NCI-H2081 treated with DMSO at 0.1 percent for 48 hours (cell line): ENCODE measurements at places on chromosomes 5 and 9.

GRCh38 chr5:65727491-65728156 is 5.6 kb downstream of the NLN start:
- no peak for DNase-seq

- no peak for DNase-seq
Observed at GRCh38 chr5:58456026-58456425, 3.9 kb downstream of the PLK2 start.

DNA sequence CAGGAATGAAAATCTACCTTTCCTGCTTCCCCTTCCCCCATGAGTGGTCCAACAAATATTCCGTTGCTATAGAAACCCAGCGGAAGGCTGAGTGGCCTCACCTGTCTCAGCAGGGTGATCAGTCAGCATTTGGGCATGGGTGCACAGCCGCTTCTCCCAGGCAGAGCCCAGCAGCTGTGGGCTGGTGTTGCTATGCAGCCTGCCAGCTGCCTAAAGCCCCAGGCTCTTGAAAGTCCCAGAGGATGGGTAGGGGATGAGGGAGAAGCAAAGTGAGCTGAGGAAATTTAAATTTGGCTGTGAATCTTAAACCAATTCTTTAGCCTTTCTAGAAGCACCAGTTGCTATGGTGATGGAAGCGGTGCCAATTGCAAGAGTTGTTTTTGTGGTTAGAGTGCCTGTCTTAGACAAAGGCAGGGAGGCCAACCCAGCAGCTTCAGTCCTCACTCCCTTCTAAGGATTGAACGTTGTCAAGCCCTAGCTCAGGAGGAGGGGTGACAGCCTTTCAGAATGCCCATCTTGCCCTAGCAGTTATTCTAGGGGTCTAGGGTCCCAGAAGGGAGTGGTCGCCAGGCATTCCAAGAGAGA is 151.5 kb upstream of the PITX1 start:
- DNase-seq: no peak

DNA sequence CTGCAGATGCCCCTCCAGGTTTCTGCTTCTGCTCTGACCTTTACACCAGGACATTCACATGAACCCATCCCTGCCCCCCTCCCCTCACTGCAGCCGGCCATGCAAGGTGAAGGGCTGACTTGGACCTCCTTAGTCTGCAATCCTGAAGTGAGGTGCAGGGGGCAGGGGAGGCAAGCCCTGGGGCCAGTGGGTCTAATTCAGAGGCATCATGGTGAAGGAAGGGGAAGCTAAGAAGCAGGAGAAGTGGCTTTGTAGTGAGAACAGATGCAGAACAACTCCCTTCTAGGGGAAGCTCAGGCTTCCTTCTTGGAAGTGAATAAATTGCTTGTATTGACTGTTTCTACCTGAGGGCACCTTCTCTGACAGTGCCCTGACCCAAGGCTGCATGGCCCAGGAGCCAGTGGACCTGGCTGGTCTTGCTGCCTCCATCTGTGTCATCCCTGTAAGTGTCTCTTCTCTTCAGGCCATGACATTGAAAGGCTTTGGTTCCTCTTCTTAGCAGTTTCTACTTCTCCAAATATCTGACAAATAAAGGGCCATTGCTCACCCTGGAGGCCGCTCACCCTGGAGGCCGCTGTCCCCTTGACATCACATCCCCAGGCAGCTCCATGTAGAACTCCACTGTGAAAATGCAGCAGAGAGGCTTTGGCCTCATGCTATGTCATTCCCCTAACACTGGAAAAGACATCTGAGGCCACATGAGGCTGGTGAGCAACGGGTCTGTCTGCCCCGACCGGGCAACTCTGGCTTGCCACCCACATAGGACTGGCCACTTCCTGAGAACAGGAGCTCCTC is 55.3 kb downstream of the GADD45G start:
- no peak for DNase-seq

- DNase-seq: no peak
Observed at GRCh38 chr5:141717043-141717442, 35.0 kb upstream of the ARAP3 start.

DNA sequence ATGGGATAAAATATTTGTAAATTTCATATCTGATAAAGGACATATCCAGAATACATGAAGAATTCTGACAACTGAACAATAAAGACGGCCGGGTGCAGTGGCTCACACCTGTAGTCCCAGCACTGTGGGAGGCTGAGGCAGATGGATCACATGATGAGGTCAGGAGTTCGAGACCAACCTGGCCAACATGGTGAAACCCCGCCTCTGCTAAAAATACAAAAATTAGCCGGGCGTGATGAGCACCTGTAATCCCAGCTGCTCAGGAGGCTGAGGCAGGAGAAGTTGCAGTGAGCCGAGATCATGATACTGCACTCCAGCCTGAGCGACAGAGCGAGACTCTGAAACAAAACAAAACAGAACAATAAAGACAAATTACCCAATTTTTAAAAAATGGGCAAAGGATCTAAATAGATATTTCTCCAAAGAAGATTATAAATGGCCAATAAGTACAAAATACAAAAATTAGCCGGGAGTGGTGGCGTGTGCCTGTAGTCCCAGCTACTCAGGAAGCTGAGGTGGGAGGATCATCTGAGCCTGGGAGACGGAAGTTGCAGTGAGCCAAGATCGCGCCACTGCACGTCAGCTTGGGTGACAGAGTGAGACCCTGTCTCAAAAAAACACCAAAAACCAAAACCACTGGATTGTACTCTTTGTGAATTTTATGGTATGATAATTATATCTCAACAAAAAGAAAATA is 9.6 kb upstream of the NSD1 start:
- no peak for DNase-seq

- DNase-seq: no peak
Observed at GRCh38 chr9:87259543-87260518, 237.8 kb upstream of the DAPK1 start.

- DNase-seq: no peak
Observed at GRCh38 chr5:15835514-15835913, 335.5 kb downstream of the FBXL7 start.

DNA sequence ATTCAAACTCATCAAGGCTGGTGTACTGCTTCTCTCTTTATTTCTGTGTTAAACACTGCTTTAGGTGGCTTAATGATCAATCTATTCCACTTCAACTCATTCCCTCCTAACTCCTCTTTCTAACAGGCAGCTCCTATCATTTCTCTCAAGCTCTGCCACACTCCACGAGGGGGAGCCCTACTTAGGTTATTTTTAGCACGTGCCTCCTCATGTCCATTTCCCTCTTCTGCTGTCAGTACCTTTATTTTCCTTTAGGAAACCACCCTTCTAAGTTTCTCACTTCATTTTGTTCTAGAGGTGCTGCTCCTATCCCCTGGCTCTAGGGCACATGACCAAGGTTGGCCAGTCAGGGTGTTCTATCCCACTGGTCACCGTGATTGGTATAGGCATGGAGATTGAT is 6.7 kb upstream of the BRINP1 start:
- DNase-seq: no peak

GRCh38 chr9:125748446-125749099 is 1.4 kb downstream of the PBX3 start:
- DNase-seq: no peak

GRCh38 chr5:176401281-176402205 is 13.0 kb downstream of the HIGD2A start:
- no peak for DNase-seq

DNA sequence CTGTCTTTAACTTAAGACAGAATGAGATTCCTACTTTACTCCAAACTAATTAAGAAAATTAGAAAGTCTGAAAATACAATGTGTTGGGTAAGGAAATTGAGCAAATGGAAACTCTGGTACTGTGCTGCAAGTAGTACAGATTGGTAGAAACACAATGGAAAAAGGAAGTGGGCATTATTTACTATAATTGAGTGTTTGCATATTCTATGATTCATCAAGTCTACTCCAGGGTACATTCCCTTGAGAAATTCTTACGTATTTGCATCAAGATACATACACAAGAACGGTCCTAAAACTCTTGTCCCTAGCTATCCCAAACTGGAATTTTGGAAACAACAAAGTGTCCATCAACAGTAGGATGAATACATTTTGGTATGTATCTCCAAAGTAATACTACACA is 123.5 kb upstream of the TARS1 start:
- DNase-seq: no peak

DNA sequence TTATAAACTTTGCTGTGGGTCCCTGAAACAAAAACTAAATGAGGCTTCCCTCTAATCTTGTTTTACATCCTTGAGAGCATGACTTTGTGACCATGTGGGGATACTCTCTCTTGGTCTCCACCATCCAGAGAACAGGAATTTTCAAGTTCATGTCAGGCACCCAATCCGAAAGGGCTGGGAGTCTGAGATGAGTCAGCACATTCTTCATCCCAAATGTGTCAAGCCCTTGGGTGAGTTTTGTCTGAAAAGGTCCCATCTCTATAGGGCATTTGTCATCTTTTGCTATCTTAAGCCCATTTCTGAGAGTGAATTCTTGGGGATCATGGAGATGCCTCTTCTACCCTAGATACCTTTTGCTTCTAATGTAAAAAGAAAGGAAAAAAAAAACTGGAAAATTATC is 26.9 kb upstream of the RAPGEF6 start:
- DNase-seq: no peak

DNA sequence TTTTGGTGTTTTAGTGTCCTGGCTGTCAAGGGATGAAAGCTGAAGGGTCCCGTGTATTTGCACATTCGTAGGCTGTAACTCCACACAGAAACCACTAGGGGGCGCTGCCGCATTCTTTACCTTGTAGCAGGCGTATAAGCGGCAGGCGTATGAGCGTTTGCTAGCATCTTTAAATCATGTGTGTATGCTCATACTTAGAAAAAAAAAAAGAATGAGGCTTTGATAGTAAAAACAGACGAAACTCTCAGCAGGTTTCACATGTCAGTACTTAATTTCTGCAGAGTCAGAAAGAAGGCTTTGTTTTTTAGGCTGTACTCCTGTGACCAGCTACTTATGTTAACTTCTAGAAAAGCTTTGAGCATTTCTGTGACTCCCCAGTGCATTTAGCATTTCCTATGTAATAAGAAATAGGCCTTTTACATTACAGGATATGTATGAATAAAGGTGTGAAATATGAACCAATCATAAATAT is 218.8 kb upstream of the ADAMTSL1 start:
- peak; percentile 50 for DNase-seq

DNA sequence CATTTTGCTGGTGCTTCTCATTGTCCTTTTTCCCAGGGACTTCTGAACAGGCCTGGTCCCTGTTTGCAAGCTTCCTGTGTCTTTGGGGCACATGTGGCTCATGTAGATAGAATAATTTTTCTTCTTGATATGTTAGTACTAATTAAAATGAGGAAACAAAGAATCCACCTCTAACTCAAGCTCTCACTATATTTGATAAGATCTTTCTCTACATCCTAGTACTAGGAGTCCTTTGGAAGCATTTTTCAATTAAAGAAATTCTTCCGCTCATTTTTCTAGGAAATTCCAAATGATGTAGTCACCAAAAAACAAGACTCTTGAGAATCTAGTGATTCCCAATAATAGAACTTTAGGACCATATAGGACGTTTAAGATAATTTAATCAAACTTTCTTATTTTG is 165.3 kb downstream of the SEC61B start:
- no peak for DNase-seq

DNA sequence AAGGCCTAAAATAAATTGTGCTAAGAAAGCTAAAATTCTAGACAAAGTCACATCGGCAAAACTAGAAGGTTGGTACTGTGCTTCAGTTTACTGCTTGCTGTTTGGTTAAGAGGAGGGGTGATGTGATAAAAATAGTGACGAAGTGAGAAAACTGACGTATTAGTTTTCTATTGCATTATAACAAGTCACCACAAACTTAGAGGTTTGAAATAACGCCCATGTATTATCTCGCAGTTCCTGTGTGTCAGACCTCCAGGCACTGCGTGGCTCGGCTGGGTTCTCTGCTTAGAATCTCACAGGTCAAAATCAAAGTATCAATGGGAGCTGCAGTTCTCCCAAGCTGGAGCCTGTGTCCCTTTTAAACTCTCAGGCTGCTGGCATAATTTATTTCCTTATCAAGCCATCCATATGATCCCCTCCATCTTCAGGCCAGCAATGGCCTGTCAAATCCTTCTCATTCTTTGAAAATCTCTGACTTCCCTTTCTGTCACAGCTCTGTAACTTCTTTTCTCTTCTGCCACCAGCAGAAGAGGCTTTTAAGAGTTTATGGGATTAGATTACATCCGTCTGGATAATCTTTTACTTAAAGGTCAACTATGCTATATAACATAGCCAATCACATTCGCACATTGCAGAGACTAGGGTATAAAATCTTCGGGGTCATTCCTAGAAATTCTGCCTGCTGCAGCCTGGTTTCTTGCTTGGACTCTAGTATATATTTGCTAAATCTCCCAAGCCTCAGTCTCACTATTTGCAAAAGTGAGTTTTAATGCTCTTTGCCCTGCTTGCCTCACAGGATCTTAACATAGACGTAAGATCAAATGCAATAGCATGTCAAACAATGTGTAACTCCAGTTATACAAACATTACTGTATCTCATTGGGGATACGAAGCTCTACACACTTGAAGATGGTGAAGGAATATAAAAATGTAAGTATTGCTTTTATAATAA is 104.0 kb upstream of the CDKN2B start:
- no peak for DNase-seq

GRCh38 chr9:131015876-131016397 is 7.0 kb downstream of the LAMC3 start:
- DNase-seq: no peak

- no peak for DNase-seq
Observed at GRCh38 chr9:27065288-27065687, 43.7 kb upstream of the TEK start.

GRCh38 chr9:70634696-70635095 is 220.2 kb upstream of the KLF9 start:
- no peak for DNase-seq

DNA sequence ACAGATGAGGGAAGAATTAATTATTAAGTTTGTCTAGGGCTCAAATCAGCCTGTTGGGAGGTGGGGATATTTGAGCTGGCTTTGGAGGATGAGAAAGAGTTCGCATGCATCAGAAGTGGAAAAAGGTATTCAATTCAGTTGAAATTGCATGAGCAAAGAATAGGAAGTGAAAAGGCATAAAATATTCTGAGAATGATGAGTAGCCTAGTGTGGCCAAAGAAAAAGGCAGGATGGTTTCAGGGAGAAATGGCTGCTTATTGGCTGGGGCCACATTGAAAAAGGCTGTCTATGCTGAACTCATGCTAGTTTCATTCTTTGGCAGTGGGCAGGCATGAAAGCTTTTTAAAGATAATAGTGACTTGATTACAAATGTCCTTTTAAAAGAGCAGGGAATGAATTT is 235.4 kb upstream of the RIOK2 start:
- DNase-seq: no peak
